ENCODE measurements at places on chromosomes 7 and 10.

DNA sequence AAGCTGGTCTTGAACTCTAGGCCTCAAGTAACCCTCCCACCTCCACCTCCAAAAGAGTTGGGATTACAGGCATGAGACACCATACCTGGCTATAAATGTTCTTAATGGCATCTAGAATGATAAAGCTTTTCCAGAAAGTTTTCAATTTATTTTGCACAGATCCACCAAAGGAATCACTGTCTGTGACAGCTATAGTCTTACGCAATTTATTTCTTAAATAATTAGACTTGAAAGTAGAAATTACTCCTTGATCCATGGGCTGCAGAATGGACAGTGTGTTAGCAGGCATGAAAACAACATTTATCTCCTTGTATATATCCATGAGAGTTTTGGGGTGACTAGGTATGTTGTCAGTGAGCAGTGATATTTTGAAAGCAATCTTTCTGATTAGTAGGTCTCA, 33.8 kb downstream of the GALNT11 start:
- DNase-seq: no peak

DNA sequence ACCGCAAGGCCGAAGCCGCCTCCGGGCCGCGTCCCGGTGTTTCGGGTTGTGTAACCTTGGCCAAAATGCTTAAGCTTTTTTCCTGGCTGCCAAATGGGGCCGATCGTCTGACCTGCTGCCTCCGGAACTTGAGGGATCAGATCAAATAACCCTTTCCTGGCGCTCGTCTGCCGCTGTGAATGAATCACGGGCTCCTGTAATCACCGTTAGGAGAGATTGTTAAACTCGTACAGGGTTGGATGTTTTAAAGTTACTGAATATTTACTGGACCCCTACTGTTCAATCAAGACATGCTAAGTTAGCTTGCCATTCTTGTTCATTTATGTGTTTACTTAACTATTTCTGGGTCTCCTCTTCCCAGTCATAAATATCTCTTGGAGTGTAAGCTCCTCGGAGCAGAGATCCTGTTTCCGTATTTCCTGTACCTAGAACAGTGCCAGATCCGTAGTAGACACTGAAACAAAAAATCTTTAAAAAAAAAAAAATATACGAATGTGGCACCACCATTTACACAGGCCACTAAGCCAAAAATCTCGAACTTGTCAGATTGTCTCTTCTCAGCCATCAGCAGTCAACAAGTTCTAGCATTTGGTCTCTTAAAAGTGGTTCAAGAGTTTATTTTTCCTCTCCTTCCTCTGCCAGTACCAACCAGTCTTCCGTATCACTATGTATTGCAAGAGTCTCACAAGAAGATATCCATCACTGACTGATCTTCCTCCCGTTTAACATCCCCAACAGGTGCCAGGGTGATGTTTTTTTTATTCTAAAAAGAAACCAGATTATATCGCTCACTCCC, 650 bp upstream of the TM9SF3 start:
- DNase-seq: no peak

DNA sequence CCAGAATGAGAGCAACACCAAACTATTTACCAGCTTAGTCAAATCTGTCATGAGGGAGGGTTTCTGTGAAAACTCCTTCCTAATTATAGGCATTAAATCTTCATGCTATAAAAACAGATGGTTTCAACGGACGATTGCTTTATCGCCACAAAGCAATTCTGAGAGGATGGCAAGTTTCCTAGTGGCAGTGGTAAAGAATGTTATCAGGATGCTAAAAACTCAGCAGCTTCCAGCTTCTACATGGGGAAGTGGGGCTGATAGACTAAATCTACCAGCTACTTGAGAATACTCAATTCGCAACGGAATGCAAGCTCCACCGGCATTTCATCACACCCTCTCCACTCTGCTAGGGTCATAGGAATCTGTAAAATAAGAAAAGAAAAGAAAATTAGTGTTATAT, 41.8 kb downstream of the JCAD start:
- DNase-seq: no peak

DNA sequence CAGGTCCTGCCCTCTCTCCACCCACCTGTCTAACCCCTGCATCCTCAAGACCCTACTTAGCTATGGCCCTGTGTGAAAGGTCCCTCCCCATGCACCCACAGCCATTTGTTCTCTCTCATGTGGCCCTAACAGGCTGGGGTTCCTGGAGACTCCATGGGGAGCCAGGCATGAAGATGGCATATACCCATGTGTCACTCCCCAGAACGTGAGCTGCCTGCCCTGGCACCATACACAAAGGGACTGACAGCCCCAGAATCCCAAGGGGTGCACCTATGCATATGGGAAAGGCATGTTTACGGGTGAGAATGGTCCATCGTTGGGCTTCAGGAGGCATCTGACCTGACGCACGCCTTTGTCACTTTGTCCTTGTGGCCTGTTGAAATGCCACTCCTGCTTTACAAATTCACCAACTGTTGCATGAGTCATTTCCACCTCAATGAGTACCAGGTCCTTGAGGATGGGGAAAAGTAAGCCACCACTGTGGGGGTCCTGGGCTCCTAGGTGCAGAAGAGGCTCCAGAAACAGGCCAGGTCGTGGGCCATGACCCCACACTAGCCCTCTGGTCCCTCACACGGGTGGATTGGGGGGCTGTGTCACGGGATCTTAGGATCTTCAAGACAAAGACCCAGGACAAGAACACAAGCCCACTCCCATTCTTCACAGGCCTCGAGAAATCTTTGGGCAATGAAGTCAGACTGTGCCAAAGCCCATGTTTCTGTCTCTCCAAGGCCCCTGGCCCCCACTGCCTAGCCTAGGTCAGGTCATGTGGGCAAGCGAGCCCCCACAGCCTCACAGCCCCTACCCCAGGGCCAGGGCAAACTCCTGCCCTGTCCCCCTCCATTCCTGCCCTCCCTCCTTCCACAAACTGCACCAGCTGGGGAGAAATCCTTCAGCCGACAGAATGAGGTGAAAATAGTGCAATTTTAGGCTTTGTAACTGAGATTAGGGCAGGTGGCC, 8.6 kb downstream of the GPRIN2 start:
- no peak for DNase-seq

GRCh38 chr7:15104411-15105092, 202.0 kb upstream of the DGKB start:
- no peak for DNase-seq

DNA sequence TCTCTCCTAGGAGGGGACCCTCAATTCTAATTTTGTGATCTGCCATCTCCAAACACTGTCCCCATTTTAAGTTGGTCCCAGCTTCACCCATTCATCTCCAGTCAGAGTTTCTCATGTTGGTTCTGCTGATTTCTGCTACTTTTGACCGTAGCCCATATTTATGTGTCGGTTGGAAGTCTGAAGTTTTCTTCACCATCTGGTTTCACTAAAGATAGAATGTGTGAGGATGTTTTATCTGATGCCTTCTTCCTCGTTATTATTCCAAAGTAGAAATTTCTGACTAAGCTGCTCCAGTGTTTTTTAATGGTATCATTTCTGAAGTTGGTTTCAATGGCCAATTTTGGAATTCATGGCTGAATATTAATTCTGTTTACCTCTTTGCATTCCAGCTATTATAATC, 21.3 kb upstream of the IFIT2 start:
- DNase-seq: no peak

DNA sequence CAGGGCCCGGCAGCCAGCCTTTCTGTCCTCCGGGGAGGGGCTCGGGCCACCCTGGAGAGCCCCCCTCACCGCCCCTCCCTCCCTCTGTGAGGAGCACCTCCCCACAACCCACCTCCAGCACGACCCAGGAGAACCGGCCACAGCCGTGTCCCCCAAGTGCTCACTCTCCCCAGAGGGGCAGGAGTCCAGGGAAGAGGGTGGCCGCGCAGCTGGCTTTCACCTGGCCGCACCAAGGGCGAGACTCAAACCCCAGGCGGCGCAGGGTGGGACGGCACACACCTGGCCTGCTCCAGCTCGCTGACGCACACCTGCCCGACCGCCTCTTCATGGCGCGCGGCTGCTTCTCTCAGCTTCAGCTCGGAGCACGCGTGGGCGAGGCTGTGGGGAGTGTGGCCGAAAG, 73.4 kb downstream of the CFAP46 start:
- no peak for DNase-seq

- DNase-seq: no peak
Observed at GRCh38 chr7:1755783-1756625, 85.9 kb downstream of the ELFN1 start.

DNA sequence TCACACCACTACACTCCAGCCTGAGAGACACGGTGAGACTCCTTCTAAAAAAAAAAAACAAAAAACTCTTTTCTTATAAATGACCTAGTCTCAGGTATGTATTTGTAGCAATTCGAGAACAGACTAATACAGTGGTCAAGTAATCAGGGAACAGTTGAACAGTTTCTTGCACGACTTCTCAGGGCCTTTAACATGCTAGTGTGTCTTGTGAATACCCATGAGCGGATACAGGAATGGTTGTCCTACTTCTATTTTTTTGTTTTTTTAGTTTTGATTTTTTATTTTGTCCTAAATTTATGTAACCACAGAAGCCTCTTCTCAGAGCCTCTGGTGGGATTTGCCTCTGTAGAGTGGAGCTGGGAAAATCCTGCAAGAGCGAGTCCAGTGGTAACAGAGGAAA, 71.0 kb upstream of the NANOS1 start:
- no peak for DNase-seq

GRCh38 chr7:39623732-39624441, 515 bp downstream of the RALA start:
- DNase-seq: no peak

- no peak for DNase-seq
Observed at GRCh38 chr10:15166325-15166724, 2.2 kb downstream of the NMT2 start.

DNA sequence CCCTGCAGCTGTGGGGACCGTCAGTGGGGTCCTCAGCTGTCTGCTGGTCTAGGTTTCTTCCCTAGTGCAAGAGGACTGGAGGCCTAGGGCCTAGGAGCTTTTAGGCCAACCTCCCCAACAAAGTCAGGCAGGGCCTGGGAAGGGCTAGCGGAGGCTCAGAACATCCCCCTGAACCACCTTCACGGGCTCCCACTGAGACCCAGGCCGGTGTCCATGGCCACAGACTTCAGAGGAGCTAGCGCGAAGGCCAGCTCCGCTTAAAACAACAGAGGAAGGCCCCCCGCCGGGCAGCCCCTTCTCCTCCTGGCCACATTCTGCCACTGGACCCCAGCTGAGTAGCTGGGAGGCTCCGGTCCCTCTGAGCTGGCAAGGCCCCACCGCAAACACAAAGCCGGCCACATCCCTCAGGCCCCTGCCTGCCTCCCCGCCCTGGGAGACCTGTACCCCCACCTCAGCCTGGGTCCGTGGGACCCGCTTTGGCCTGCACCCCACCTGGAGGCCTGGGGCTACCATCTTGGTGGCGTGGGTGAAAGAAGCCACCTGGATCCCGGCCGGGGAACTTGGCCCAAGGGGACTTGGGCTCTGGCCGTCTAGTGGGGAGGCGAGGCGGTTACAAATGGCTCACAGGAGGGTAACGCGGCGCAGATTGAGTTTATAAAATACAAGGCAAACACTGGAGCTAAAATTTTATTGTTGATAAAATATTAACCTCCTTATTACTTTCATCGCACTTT, 5.4 kb upstream of the UNCX start:
- no peak for DNase-seq

DNA sequence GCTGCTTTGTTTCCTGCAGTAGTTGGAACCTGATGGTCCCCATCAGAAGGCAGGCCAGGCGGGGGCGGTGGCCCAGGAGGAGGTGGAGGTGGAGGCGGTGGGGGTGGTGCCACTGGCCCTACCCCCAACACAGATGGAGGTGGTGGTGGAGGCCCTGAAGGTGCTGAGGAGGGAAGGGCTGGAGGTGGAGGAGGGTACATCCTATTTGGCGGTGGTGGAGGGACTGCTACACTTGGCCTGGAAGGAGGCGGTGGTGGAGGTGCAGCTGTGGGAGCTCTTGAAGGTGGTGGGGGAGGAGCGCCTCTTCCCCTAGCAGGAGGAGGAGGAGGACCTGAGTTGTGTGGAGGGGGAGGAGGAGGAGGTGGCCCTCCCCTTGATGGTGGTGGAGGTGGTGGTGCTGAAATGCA, 36.8 kb downstream of the LMOD2 start:
- DNase-seq: no peak

- DNase-seq: no peak
Observed at GRCh38 chr10:132493246-132493755, 44.3 kb upstream of the INPP5A start.

DNA sequence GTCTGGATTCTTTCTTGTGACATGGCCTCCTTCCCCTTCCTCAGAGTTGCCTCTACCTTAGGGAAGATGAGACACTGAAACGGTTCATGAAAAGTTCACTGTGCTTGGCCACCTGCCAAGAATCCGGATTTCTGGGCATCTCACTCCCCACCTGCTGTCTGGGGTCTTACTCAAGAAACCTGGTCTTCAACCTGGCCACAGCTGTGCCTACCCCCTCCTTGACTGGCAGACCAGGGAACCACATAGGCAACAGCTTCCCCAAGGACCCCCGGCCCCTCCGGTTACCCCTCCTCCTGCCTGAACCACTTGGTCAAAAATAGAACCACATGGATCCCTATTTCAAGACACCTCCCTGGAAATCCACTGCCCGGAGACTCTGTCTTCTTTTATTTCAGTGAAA, 58.7 kb upstream of the NANOS1 start:
- no peak for DNase-seq

DNA sequence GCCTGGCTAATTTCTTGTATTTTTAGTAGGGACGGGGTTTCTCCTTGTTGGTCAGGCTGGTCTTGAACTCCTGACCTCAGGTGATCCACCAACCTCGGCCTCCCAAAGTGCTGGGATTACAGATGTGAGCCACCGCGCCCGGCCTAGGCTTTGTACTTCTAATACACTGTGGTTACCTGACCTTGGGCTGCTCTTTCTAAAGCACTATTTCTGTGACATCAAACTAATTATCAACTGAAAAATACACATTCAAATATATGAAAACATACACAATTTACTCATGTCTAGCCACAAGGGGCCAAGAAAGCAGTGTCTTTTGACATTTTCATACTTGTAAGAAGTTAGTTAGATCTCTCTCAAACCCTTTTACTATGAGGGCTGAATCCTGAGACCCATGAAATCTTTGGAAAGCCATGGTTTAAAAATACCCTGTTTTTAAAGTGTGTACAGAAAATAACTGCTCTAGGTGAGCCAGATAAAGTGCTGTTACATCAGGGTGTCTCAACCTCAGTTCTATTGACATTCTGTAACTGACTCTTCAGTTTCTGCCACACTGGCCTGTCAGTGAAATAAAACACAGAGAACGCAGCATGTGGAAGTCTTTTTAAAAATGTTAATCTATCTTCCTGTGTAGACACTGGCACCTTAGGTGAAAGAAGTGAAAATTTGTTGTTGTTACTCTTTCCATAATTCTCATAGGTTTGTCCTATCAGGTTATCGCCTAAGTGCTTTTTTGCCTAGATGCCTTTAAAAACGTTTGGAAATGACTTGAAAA, 58.8 kb downstream of the CREM start:
- no peak for DNase-seq

DNA sequence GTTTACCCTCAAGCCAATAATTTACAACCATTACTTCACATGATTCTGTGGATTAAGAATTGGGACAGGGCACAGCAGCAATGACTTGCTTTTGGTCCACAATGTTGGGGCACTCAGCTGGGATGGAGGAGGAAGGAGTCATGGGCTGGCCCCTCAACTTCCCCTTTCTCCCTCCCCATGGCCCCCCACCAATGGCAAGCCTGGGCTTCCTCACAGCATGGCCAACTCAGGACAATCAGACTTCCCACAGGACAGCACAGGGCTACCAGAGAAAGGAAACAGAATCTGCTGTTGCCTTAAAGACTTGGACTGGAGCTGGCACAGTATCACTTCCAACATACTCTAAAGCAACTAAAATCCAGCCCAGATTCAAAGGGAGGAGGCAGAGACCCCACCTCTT, 160.7 kb downstream of the PTPN20 start:
- DNase-seq: no peak

- no peak for DNase-seq
Observed at GRCh38 chr10:110523736-110524135, 26.0 kb downstream of the DUSP5 start.

All from esophagus squamous epithelium (tissue), 5 donors.